Glutamatergic neuron (in vitro differentiated cells): ENCODE measurements at places on chromosomes 7 and 10. TPM values are rescaled to one million over a fixed set of nuclear protein-coding genes. Genes with fewer than 3 reads are reported as not detected.
A peak's percentile ranks its signal among the peaks of the same experiment; 100 is the strongest.

- no peak for DNase-seq
Measured at GRCh38 chr10:98299341-98299740, 31.3 kb upstream of the LOXL4 start.

- DNase-seq, result peak; percentile 29
Measured at GRCh38 chr10:12130237-12130872, 878 bp downstream of the SEC61A2 start.

Gene OPALIN
- not detected for total RNA-seq

DNA sequence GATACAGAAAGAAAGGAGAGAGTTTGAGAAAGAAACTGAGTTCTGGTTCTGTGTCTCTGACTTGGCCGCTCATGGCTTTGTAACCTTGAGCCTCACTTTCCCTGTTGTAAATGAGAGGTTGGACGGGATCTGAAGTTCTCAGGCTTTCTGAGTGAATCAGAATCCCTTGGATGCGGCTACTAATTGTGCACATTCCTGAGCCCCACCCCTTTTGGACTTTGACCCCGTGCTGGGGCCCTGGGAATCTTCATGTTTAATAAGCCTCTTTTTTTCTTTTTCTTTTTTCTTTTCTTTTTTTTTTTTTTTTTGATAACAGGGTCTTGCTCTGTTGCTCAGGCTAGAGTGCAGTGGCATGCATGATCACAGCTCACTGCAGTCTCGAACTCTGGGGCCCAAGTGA is 26.9 kb downstream of the SLC25A28 start:
- no peak for DNase-seq

- no peak for DNase-seq
Measured at GRCh38 chr7:37408291-37409228, 40.1 kb downstream of the ELMO1 start.

DNA sequence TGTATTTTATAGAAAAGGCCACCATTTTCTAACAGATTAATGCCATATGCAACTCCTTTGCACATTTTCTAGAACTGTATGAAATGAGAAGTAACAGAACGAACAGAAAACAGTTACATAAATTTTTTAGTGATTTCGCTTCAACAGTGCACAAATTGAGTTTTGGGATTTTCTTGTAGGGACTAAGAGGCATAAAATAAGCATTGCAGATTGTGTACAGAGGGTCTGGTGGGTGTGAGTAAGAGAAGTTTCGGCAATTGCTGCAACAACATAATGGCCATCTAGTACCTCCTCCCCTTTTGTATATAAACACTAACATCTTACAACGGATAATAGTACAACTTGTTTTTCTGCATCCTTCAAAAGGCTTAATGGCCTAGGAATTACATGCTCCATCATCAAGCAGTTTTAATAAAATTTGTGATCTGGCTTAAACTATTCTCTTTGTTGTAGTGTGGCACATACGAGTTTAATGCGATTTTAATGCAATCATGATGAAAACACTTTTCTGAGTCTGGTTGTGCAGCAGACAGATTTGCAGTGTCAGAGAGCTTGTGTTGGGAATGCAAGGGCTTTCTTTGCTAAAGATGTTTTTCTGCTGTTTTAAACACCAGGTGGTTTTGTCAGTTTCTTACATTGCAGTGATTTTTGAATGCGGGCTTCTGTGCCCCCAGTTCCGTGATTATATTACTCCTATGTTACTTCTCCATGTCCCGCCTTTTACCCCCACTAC is 2.9 kb downstream of the GLCCI1 start:
- DNase-seq, result no peak

Gene KBTBD2
- total RNA-seq, result 41.3 TPM

DNA sequence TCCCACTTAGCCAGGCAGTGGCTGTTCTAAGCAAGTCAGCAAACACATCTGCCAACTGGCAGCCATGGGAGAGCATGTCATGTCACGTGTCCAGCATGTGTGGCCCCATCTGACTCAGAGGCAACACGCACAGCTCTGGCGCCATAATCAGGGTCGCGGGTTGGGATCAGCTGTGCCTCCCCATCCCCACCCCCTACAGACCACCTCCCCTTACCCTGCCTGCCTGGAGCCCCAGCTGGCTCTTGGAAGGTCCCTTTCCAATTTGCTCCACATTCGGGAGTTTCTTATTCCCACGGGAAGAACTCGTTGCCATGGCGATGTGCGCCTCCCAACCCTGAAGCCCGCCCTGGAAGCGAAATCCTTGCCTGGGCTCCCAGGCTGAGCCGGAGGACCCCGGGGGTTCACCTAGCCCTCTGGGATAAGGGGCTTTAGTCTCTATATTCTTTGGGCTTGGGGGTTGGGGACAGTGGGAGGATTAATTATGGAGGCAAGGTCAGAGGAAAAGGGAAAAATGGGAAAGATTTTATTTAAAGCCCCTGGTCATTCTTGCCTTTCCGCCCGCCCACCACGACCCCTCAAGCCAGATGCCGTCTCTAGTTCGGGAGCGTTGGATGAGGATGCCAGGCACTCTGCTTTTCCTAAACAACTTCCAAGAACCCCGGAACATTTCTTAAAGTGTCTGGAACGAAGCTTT is 283.7 kb downstream of the ZEB1 start:
- peak; percentile 92 for DNase-seq

Gene FAM25A
- total RNA-seq, result not detected

GRCh38 chr10:97547271-97547600 is 25.3 kb upstream of the ANKRD2 start:
- no peak for DNase-seq

DNA sequence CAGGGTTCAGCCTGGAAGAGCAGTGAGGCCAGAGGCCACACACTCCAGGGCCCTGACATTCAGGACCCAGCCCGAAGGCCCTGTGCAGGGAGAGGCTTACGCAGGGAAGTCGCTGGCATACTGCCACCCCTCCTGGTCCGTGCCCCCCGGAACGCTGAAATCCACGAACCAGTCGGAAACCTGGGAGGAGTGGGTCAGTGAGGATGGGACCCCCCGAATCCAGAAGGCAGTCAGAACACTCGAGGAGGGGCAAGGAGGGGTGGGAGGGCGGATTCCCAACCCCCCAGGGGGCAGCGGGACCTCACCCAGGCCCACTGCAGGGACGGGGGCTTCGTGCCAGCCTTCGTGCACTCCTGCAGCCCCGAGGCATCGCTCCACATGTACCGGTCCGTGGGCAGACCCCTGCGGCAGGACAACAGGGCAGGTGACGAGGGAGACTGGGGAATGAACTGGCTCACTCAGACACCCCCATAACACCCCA is 13.5 kb downstream of the BHLHA15 start:
- no peak for DNase-seq

Gene VWDE
- 12.4 TPM for total RNA-seq

- DNase-seq, result no peak
Measured at GRCh38 chr10:91575044-91575610, 57.7 kb downstream of the PPP1R3C start.

DNA sequence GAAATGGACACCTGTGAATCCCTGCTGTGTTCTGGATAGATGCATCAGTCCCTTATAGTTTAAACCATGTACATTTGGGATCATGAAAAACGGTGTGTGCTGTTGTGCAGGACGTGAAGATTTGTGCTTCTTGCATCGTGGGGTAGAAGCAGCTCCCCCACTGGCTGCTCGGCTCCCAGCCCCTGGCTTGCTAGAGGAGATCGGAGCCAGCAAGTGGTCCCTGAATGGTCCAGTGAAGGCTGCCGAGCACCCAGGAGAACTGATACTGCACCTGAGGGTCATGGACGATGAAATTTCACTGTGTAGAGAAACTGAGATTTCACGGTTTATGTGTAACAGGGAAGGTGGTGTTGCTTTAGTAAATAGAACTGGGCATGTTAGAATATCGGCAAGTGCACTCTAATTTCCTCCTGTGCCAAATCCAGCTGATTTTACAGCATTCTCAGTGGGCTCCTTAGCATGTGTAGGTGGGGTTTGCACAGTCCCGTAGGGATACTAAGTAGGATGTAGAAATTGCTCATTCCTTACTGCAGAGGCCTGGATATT is 655.1 kb upstream of the FOXK1 start:
- DNase-seq, result no peak

GRCh38 chr7:71783779-71784178 is 628.4 kb downstream of the CALN1 start:
- no peak for DNase-seq
